Mammary epithelial cell (primary cell): ENCODE measurements at places on chromosomes 3 and 15.
A peak's percentile ranks its signal among the peaks of the same experiment; 100 is the strongest.

GRCh38 chr15:68557469-68558317 is 21.1 kb upstream of the CORO2B start:
- no peak for DNase-seq

- peak; percentile 52 for DNase-seq
Observed at GRCh38 chr3:33437556-33438283, 2.5 kb downstream of the UBP1 start.

GRCh38 chr3:130627143-130627855 is 110.3 kb downstream of the COL6A6 start:
- no peak for DNase-seq

DNA sequence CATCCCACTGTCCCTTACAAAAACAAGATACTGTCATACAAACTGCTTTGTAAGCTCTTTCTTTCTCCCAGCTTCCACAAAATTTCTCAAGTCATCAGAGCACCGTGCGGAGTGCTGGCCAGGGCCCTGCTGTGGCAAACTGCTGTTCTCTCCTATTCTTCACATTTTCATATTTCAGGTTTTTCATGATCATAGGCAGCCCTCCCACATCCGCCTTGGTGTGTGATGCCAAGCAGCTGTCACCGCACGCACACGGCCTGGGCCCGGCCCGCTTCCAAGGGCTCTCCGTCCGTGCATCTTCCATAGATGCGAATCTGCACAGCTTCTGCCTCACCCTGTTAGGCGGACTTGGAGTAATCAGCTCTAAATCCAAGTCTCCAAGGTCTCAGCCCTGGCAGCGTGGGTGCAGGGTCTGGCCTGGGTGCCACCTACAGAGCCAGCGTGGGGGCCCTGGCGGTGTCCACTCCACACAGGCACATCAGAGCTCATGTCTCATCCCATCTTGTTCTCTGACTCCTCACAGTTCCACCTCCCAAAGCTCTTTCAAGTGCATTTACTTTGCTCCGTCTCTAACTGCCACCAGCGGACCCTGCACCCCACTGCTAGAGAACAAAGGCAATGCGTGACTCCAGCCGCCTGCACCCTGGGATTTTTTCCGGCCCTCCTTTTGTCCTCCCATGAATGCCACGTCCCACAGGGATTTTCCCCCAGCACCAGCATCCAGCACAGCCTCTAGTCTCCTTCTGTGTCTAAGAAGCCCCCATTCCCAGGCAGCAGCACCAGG is 27.2 kb downstream of the CYFIP1 start:
- DNase-seq: no peak

- DNase-seq: no peak
Observed at GRCh38 chr3:125078951-125079674, 23.3 kb upstream of the HEG1 start.

- DNase-seq: no peak
Observed at GRCh38 chr3:124600765-124601164, 129.5 kb upstream of the UMPS start.

- peak; percentile 25 for DNase-seq
Observed at GRCh38 chr3:132117642-132118041, 82.8 kb upstream of the CPNE4 start.

- DNase-seq: no peak
Observed at GRCh38 chr3:14502472-14502871, 37.7 kb downstream of the GRIP2 start.

DNA sequence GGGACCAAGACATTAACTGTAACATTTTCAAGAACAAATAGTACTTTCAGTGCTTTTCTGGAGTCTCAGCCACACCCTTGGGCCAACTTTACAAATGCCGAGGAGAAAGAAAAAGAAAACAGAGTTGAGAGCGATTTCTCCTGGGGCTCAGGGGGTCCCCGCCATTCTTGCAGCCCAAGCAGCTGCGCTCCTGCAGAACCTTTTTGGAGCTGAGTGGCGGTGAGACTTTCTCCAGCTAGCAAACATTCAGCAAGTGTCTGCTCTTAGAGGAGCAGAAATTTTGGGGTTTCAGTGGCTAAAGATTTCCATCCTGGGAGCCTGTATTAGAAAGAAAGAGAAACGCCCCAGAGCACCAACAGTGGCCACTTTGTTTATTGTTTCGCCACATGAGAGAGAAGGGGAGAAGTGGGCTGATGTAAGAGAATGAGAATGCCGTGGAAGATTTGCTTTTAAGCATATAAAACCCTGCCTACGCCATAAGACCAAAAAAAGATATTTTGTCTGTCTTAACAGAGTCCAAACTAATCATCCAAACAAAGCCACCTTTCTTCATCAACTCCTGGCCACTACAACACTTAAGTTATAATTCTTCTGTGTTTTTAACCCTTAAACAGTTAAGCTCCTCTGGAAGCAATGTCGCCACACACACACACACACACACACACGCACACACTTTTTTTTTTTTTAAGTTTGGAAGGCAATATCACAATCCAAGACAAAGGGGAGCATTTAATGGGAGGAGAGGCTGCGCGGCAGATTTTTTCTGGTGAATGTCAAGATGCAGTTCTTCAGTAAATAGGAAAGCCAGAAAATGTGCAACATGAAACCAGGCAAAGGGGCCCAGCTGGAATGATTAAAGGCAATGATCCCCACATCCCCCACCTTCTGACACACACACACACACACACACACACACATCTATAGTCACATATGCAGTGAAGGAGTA is 19.2 kb downstream of the EID1 start:
- DNase-seq: peak; percentile 80

DNA sequence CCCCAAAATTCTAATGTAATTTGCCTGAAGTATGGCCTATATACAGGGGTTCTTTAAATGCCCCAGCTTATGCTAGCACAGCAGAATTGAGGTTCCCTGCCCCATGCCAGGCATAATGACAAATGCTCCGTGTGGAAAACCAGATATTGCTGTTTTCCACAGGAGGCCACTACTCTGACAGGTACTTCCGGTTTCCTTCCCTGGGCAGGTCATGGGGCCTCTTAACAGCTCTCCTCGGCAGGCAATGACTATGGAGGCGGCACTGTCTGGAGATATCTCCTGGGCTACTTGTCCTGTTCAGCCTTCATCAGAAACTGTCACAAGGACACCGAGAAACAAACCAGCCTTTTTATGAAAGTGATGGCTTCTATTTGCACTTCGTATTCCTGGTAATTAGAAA is 54.8 kb downstream of the SLC7A14 start:
- no peak for DNase-seq

- DNase-seq: no peak
Observed at GRCh38 chr3:31364188-31364587, 168.5 kb upstream of the STT3B start.

GRCh38 chr3:111852540-111852939 is 6.5 kb upstream of the PHLDB2 start:
- DNase-seq: no peak

- no peak for DNase-seq
Observed at GRCh38 chr3:106049821-106050220, 181.0 kb upstream of the CBLB start.

DNA sequence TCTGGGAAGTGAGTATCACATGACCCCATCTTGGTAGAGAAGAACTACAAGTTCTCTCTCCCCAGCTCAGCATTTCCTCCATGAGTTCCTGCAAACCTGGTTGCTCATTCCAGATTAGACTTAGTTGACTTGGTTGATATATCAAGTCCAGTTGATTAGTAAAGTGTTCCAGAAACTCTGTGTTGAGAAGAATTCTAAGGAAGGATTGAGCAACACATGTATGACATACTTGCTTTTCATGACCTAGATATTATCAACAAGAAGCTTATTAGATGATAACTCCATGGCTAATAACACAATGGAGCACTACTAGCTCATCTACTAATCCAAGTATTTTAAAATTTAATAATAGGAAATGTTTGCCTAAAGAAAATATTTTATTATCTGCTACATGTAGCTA is 6.4 kb upstream of the EID1 start:
- no peak for DNase-seq

GRCh38 chr3:47310391-47310790 is 27.6 kb downstream of the KLHL18 start:
- DNase-seq: no peak

DNA sequence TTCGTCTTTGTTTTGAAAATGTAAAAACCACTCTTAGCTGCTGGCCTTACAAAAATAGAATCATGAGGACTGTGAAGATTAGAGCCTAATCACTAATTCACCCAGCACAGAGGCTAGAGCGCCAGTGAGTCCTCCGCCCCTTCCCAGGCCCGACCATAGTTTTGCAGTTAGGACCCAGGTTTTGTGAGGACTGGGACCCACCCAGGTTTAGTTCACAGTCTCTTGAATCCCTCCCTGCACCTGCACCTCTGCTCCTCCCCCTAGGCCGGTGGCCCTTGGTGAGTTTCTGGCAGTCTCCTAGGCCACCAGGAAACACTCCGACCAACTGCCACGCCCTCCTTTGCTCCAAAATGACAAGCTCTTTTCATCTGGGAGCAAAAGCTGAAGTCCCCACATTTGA is 136.0 kb upstream of the CCDC54 start:
- DNase-seq: peak; percentile 71

DNA sequence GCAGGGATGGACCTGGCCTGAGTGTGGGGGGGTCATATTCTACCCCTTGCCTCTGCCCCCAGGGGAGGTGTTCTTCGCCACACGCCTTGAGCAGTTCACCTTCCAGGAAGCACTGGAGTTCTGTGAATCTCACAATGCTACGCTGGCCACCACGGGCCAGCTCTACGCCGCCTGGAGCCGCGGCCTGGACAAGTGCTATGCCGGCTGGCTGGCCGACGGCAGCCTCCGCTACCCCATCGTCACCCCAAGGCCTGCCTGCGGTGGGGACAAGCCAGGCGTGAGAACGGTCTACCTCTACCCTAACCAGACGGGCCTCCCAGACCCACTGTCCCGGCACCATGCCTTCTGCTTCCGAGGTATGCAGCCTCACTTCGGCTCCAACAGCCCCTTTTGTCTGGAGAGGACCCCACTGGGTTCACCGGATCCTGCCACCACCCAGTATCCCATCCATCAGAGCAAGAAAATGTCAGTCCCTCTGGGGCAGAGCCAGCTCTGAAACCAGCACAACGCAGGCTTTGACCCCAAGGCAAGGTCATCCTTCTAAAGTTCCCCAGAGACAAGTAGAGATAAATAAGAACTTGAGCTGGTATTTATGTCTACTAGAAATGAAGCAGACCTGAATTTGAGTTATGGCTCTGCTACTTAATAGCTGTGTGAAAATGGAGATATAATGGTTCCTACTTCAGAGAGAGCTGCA is 45.8 kb downstream of the HAPLN3 start:
- no peak for DNase-seq

DNA sequence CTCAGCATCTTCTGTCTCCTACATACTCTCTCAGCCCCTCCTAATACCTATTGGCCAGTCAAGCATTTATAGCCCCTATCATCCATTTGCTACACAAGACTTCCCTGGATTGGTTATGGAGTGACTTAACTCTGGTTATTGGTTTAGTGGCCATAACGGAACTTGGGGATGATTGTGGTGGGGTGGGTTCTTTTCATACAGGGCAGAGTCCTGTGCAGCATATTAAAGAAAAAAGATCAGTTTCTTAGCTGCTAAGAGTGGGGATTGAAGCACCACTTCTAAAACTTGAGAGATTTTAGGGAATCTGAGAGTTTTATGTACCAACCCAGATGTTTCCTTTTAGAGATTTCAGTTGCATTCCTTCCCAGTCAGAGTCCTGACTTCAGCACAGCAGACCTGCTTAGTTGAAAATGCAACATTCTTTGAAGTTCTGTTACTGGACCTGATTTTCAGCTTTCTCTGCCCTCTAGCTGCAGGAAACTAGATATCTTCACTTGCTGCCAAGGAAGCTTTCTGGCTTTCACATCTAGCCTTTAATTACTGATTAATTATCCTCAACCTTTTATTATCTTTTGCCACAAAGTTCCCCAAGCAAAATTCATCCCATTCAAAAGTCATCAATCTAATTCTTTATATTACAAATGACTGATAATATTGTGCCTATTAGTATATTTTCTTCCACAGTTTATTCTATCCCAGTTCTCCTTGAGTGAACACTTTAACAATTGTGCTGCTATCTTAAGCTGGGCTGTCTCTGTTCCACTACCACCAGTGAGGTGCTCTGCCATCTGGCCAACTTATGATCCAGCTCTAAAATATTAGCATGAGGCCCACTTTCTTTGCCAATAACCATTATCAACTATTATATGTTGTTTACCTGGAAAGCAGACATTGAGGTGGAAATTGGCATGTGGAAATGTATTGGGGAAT is 906.0 kb upstream of the ALCAM start:
- DNase-seq: peak; percentile 10

DNA sequence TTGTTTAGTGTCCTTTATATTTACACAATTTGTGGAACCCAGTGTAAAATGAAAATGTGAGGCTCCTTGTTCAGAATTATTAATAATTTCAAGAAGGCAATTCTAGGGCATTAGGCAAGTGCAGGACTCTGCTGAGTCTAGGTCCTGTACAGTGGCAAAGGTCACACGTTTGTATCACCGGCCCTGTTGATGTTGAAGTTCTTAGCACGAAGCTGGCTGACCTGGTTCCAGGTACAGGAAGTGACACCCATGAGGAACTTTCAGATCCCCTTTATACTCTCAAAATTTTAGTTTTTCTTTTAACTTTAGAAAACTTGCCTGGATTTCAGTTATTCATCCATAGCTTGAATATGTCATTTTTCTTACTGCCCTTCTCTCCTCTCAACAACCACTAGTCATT is 349.4 kb downstream of the CNTN6 start:
- DNase-seq: no peak

DNA sequence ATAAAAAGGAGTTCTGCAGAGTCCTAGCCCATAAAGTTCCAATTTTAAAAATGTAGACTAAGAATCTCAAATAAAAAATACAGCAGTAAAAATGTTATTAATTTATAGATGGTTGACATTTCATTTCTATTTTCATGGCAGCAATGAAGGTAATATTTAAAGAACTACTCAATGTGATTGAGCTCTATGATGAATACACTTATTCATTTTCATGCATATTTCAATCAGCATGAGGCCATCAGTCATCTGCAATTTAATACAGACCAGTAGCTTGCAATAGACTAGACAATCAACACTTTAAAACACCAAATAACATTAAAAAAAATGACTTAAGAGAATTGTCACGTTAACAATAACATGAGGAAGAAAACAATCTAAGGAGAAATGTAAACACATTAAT is 1295.8 kb upstream of the ALCAM start:
- no peak for DNase-seq

DNA sequence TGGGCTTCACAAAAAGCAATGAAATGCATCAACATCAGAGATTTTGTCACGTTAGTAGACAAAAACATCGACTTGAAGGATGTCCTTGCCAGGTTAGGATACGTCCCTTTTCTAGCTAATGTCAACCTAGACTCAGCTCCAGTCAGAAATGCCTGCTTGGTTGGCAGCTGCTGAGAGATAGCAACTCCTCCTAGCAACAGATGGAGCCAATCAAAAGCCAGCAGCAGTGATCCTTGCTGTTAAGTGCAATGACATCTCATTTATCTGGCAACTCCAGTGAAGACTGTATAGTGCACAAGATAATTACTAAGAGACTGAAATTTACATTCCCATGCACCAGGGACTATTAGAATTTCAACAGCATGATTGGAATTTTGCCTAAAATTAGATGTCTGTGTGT is 424.1 kb downstream of the FGF12 start:
- DNase-seq: no peak

GRCh38 chr3:51715977-51716294 is 9.1 kb downstream of the GRM2 start:
- no peak for DNase-seq
